ENCODE measurements at places on chromosomes 12 and 14. TPM values are rescaled to one million over a fixed set of nuclear protein-coding genes. Genes with fewer than 3 reads are reported as not detected.

The DACT1 gene
- 78.7 TPM for total RNA-seq

The SYNDIG1L gene
- not detected for total RNA-seq

The TAMALIN gene
- total RNA-seq, result 6.5 TPM

The SRGAP1 gene
- total RNA-seq, result 12.3 TPM

The EDDM3A gene
- total RNA-seq, result not detected

The MMP19 gene
- 5.9 TPM for total RNA-seq

The OR4L1 gene
- not detected for total RNA-seq

The SCNN1A gene
- 0.37 TPM for total RNA-seq

The TAS2R20 gene
- total RNA-seq, result 2.2 TPM

The RFX4 gene
- not detected for total RNA-seq

The C1S gene
- 658 TPM for total RNA-seq

The KRT78 gene
- not detected for total RNA-seq

The AKAP5 gene
- total RNA-seq, result 0.74 TPM

The RAB15 gene
- total RNA-seq, result 2.1 TPM

The BICDL1 gene
- total RNA-seq, result not detected

The CLEC4A gene
- 0.28 TPM for total RNA-seq

The NTF3 gene
- total RNA-seq, result 0.09 TPM

The CYP27B1 gene
- total RNA-seq, result 0.14 TPM

Data from smooth muscle cell of bladder (primary cell).